ENCODE measurements at places on chromosomes 13 and 19. TPM values are rescaled to one million over a fixed set of nuclear protein-coding genes. Genes with fewer than 3 reads are reported as not detected.

SBK3 gene
- not detected for total RNA-seq

PLPP2 gene
- not detected for total RNA-seq

GRCh38 chr19:31349160-31349881 is at the start of gene TSHZ3:
Gene TSHZ3, minus strand, starts transcription at chr19:31349436. Its CDS starts 217 bp downstream, at chr19:31349219.
- no peaks in the 10 kb centered on the region for H3K36me3 ChIP-seq
- H3K27ac ChIP-seq = no peak within 1 kb of the TSS
- peaks cover 66% of the 10 kb centered on the region for H3K27me3 ChIP-seq
- peaks cover 13% of the 10 kb centered on the region for H3K4me1 ChIP-seq
- peak within 1 kb of the TSS; percentile 49 for H3K4me3 ChIP-seq
- DNase-seq = peak; percentile 34

GRCh38 chr13:38518328-38518727 is 168.5 kb upstream of the FREM2 start:
- H3K36me3 ChIP-seq = no peaks in the 10 kb centered on the region
- no peak overlapping the region for H3K4me3 ChIP-seq
- no peaks in the 10 kb centered on the region for H3K27me3 ChIP-seq
- no peak overlapping the region for H3K27ac ChIP-seq
- no peaks in the 10 kb centered on the region for H3K4me1 ChIP-seq
- no peak for DNase-seq

DNA sequence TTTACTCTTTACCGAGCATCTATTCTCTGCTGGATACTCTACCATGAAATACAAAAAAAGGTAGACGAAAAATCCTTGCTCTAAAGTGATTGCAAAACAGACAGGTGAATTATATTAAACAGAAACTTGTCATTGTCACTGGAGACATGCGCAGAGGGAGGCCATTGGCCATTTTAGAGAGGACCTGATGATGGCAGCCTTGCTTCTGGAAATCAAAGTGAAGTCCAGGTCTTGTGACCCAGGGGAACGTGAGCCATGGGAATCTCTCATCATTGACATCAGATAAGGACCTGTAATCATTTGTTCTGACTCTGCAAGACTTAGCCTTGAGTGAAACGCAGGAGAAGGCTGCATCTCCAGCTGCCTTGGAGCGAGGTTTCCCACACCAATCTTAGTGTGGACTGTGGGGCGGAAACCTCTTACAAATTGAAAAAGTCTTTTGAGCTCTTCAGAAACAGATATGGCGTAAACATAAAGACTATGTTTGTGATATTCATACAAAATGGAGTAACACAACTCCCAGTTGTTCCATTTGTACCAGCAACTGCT is 16.8 kb upstream of the SLC46A3 start:
- DNase-seq = no peak
- H3K36me3 ChIP-seq = no peaks in the 10 kb centered on the region
- no peak overlapping the region for H3K4me3 ChIP-seq
- no peak overlapping the region for H3K27ac ChIP-seq
- no peaks in the 10 kb centered on the region for H3K27me3 ChIP-seq

GRCh38 chr19:5943045-5943444 is 29.0 kb downstream of the CAPS start:
- peaks cover 26% of the 10 kb centered on the region for H3K36me3 ChIP-seq
- no peak for DNase-seq
- no peak overlapping the region for H3K27ac ChIP-seq
- H3K27me3 ChIP-seq = no peaks in the 10 kb centered on the region

GRCh38 chr19:53874606-53874990 is 6.9 kb downstream of the MYADM start:
- H3K36me3 ChIP-seq = peaks cover 12% of the 10 kb centered on the region
- peaks cover 9% of the 10 kb centered on the region for H3K27me3 ChIP-seq
- peaks cover 70% of the 10 kb centered on the region for H3K4me1 ChIP-seq
- H3K27ac ChIP-seq = peak overlapping the region; percentile 24
- H3K4me3 ChIP-seq = no peak overlapping the region

- no peak overlapping the region for H3K27ac ChIP-seq
- H3K36me3 ChIP-seq = no peaks in the 10 kb centered on the region
- DNase-seq = no peak
- H3K4me3 ChIP-seq = no peak overlapping the region
- no peaks in the 10 kb centered on the region for H3K27me3 ChIP-seq
Measured at GRCh38 chr13:109145631-109146030, 516.2 kb downstream of the MYO16 start.

DNA sequence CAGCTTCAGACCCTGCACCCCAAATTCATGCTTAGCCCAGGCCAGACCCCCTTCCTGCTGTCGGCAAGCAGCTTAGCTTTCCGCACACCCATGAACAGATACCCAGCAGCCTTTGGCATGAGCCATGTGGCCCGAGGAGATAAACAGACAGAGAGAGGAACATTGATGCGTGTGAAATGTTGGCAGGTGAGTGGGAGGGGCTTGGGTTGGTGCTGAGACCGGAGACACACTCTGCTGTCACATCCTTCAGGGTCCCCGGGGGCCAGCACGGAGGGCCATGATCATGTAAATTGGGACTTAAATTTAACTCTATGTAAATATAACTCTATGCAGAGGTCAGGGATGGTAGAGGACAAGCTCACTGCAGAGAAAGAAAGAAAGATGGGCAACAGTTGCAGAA is 1.5 kb downstream of the CD22 start:
- no peaks in the 10 kb centered on the region for H3K36me3 ChIP-seq
- H3K27me3 ChIP-seq = peaks cover 7% of the 10 kb centered on the region
- H3K4me1 ChIP-seq = peaks cover 6% of the 10 kb centered on the region
- no peak for DNase-seq
- no peak overlapping the region for H3K4me3 ChIP-seq

GRCh38 chr13:72218966-72219365 is 352.0 kb upstream of the DACH1 start:
- no peaks in the 10 kb centered on the region for H3K27me3 ChIP-seq
- DNase-seq = no peak
- H3K36me3 ChIP-seq = no peaks in the 10 kb centered on the region
- H3K4me1 ChIP-seq = no peaks in the 10 kb centered on the region
- no peak overlapping the region for H3K4me3 ChIP-seq

DNA sequence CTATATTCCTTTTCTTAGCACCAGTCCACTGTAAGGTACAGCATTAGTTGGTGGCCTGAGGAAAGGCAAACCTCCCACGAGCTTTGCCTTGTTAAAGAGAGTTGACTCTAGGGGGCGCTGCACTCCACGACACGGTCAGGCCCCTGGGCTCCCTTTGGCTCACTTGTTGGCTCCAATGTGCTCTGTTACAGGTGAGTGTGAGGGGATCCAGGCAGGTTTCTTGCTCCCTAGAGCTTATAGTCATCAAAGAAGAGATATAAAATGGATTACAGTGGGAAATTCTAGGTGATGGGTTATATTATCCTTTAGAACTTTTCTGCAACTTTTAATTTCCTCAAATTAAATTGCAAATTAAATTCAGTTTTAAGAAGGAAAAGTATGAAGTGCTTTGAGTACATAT is 3.7 kb downstream of the WDR87 start:
- H3K36me3 ChIP-seq = no peaks in the 10 kb centered on the region
- H3K27ac ChIP-seq = no peak overlapping the region
- DNase-seq = peak; percentile 65
- H3K4me1 ChIP-seq = peaks cover 7% of the 10 kb centered on the region

Data from CD8-positive, alpha-beta memory T cell (primary cell).